ENCODE measurements at places on chromosomes 1 and 21. TPM values are rescaled to one million over a fixed set of nuclear protein-coding genes. Genes with fewer than 3 reads are reported as not detected.

- no peak for DNase-seq
Observed at GRCh38 chr1:117780687-117781475, 148.5 kb downstream of the GDAP2 start.

DNA sequence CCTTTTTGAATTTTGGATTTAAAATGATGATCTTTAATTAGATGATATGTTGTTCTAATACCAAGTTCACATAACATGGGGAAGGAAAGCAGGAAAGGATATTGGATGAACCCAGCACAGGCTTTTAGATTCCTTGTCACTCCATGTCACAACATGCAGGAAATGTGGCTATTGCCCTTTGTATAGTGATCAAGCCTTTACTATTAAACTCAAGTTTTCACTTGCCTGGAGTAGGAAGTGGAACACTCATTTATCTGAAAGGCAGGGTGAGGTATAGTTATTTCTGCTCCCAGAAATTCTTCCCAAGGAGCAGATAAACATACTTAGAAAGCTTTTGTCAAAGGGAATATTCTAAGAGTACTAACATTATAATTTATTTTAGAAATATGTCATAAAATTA lies 37.2 kb upstream of the BCAS2 start:
- DNase-seq, result no peak

GRCh38 chr1:212791261-212791675 lies 309 bp downstream of the NSL1 start:
- DNase-seq, result no peak

NENF gene
- total RNA-seq, result 42.7 TPM
